ENCODE measurements at places on chromosomes 7 and 10.

GRCh38 chr7:70316745-70317144, 718.5 kb downstream of the AUTS2 start:
- DNase-seq: peak; percentile 22

- no peak for DNase-seq
Observed at GRCh38 chr10:114009281-114009996, 34.2 kb upstream of the ADRB1 start.

DNA sequence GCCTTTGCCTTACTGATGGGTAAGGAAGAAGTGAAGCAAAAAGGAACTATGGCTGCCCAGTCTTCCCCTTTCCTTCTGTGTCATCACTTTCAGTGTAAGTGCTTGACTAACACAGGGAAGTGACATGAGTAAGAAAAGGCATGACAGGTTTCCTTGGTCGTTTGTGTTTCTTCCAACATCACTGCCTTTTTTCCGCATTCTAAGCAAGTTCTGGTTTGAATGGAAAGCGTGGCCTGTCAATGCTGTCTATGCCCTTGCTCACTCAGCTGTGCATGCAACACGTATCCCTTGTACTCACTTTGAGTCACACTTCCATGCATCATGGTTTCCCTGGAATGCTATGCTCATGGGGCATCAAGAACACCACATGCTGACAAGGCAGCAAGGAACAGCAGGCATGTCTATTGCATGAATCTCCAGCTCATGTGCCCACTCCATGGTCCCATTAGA, 111.8 kb downstream of the OAT start:
- DNase-seq: peak; percentile 11

DNA sequence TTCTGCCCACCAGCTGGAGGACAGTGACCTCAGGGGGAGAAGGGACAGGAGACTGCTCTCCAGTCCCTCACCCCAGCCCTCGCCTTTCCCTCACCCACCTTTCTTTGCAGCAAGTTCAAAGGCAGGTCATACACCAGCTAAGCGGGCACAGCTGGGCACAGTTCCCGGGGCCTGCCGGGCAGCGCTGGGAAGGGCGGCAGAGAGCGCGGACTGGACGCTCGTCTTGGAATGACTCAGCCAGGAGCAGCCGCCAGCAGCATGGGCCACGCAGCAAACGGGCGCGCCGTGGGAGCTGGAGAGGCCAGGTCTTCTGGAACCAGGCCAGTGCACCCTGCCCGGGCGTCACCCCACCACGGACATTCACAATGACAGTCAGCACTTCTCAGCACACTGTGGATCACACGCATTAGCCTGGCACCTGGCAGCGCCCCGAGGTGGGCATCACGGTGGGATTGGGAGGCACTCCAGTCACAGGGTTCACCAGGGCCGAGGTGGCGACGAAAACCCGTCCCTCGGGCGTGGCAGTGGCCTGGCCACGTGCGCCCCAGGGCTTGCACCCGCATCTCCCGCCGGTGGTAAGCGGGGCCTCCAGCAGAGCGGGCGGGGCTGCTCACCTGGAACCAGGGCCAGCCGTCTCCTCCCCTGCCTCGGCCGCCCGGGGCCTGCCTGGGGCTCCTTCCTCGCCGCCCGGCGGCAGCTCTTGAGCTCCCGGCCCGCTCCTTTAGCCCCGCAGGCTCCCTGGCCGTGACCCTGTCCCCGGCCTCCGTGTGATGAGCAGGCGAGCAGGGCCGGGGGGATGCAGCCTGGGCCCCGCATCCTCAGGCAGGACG, 29.0 kb upstream of the WDFY4 start:
- peak; percentile 21 for DNase-seq

- no peak for DNase-seq
Observed at GRCh38 chr10:117249493-117250093, 8.7 kb downstream of the SLC18A2 start.

GRCh38 chr10:28266449-28267224, 36.2 kb downstream of the MPP7 start:
- DNase-seq: no peak

GRCh38 chr10:114703377-114704107, 45.5 kb upstream of the ABLIM1 start:
- no peak for DNase-seq

GRCh38 chr7:66110856-66111255, 3.8 kb upstream of the CRCP start:
- DNase-seq: no peak

Measured in activated CD4-positive, alpha-beta memory T cell treated with anti-CD3 and anti-CD28 coated beads for 36 hours (primary cell).